ENCODE measurements at places on chromosomes 13 and 19.

- DNase-seq, result peak; percentile 56
- peaks cover 6% of the 10 kb centered on the region for H3K4me1 ChIP-seq
- H3K27me3 ChIP-seq, result no peaks in the 10 kb centered on the region
- no peak overlapping the region for H3K4me3 ChIP-seq
- H3K36me3 ChIP-seq, result no peaks in the 10 kb centered on the region
Measured at GRCh38 chr13:25232937-25233515, 54.3 kb downstream of the MTMR6 start.

GRCh38 chr13:25478186-25478585 lies 106.4 kb downstream of the ATP8A2 start:
- H3K27ac ChIP-seq, result no peak overlapping the region
- H3K27me3 ChIP-seq, result no peaks in the 10 kb centered on the region
- no peak overlapping the region for H3K4me3 ChIP-seq
- no peaks in the 10 kb centered on the region for H3K4me1 ChIP-seq
- DNase-seq, result no peak

DNA sequence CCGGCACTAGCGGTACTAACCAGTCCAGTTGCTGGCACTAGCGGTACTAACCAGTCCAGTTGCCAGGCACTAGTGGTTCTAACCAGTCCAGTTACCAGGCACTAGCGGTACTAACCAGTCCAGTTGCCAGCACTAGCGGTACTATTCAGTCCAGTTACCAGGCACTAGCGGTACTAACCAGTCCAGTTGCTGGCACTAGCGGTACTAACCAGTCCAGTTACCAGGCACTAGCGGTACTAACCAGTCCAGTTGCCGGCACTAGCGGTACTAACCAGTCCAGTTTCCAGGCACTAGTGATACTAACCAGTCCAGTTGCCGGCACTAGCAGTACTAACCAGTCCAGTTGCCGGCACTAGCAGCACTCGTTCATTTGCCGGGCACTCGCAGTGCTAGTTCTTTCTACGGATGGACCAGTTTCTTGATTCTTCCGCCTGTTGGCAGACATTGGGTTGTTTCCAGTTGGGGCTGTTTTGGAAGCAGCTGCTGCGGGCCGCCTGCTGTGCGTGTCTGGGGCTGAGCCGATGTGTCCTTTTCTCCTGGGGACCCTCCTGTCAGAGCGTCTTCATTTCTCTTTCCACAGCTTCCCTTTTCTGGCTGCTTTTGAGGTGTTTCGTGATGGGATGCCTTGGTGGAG lies 123.4 kb upstream of the MCF2L start:
- no peak overlapping the region for H3K4me3 ChIP-seq
- no peaks in the 10 kb centered on the region for H3K27me3 ChIP-seq
- no peaks in the 10 kb centered on the region for H3K4me1 ChIP-seq
- peaks cover 65% of the 10 kb centered on the region for H3K36me3 ChIP-seq

DNA sequence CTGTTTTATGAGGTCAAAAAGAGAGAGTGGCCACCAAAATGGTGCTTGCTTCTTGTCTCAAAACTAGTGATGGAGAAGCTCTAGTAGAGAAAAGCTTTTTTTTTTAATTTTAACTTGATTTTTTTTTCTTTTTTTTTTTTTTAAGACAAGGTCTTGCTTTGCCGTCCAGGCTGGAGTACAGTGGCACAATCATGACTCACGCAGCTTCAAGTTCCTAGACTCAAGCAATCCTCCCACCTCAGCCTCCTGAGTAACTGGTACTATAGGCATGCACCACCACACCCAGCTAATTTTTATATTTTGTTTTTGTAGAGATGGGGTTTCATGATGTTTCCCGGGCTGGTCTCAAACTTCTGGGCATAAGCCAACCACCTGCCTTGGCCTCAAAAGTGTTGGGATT lies 279.0 kb downstream of the TBC1D4 start:
- H3K27ac ChIP-seq, result no peak overlapping the region
- no peak overlapping the region for H3K4me3 ChIP-seq
- H3K4me1 ChIP-seq, result no peaks in the 10 kb centered on the region
- DNase-seq, result no peak

- H3K36me3 ChIP-seq, result no peaks in the 10 kb centered on the region
- H3K4me3 ChIP-seq, result no peak overlapping the region
- H3K27ac ChIP-seq, result no peak overlapping the region
- no peaks in the 10 kb centered on the region for H3K27me3 ChIP-seq
Measured at GRCh38 chr13:110850840-110851239, 64.0 kb downstream of the ANKRD10 start.

DNA sequence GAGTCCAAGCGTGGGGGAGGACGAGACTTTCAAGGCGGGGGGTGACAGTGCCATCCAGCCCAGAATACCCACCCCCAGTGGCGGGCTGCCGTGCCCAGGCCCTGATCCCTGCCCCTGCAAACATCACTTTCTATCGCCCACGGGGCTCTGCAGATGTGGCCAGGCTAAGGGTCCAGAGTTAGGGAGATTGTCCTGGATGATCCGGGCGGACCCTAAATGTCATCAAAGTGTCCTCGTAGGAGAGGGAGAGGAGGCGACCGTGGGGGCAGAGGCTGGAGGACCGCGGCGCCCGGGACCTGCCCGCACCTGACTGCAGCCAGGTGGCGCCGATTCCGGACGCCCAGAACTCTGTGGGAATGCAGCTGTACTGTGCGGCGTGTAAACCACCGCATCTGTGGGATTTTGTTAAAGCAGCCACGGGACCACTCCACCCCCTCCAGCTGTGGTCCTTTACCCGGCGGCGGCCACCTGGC lies 32.4 kb downstream of the GJA3 start:
- peaks cover 16% of the 10 kb centered on the region for H3K27me3 ChIP-seq
- peak; percentile 48 for DNase-seq
- H3K36me3 ChIP-seq, result no peaks in the 10 kb centered on the region
- peaks cover 10% of the 10 kb centered on the region for H3K4me1 ChIP-seq
- peak overlapping the region; percentile 82 for H3K27ac ChIP-seq
- H3K4me3 ChIP-seq, result peak overlapping the region; percentile 56

- peaks cover 38% of the 10 kb centered on the region for H3K4me1 ChIP-seq
- H3K36me3 ChIP-seq, result no peaks in the 10 kb centered on the region
- peak within 1 kb of the TSS; percentile 51 for H3K4me3 ChIP-seq
- DNase-seq, result no peak
Measured at GRCh38 chr13:99971576-99972189, at the start of gene ZIC5. Gene ZIC5 (minus strand): TSS chr13:99971767. CDS start chr13:99971603, 164 bp downstream.

- H3K4me1 ChIP-seq, result no peaks in the 10 kb centered on the region
- H3K36me3 ChIP-seq, result peaks cover 54% of the 10 kb centered on the region
- no peaks in the 10 kb centered on the region for H3K27me3 ChIP-seq
- H3K27ac ChIP-seq, result no peak overlapping the region
Measured at GRCh38 chr19:48918801-48919247, 14.7 kb upstream of the DHDH start.

DNA sequence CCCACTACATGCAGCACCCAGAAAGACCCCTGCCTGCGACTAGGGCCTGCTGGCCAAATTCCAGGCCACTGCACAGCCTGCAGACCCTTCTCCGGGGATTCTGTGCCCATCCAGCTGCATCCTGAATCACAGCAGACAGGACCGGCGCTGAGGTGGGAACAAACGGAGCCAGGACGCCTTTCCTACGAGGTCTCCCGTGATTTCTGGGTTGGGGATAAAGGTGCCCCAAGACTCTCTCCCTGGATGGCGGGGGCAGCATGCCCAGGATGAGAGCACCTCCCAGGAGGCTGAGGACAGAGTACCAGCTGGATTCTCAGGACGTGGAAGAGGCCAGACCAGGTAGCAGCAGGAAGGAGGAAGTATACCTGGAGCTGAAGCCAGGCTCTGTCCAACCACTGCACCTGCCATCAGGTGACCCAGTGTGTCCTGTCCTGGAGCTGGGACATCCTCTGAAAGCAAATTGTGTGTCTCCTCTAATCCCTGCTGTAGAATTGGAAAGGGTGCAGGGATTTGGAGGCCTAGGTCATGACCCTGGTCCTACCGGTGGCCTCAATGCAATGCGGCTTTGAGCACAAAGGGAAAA lies 3.4 kb upstream of the FUT5 start:
- no peak overlapping the region for H3K27ac ChIP-seq
- DNase-seq, result no peak
- H3K4me3 ChIP-seq, result no peak overlapping the region
- H3K27me3 ChIP-seq, result peaks cover 5% of the 10 kb centered on the region
- no peaks in the 10 kb centered on the region for H3K4me1 ChIP-seq
